ENCODE measurements at places on chromosomes 7 and 10.

GRCh38 chr10:118978316-118978997 lies 51.1 kb upstream of the NANOS1 start:
- no peak for DNase-seq

DNA sequence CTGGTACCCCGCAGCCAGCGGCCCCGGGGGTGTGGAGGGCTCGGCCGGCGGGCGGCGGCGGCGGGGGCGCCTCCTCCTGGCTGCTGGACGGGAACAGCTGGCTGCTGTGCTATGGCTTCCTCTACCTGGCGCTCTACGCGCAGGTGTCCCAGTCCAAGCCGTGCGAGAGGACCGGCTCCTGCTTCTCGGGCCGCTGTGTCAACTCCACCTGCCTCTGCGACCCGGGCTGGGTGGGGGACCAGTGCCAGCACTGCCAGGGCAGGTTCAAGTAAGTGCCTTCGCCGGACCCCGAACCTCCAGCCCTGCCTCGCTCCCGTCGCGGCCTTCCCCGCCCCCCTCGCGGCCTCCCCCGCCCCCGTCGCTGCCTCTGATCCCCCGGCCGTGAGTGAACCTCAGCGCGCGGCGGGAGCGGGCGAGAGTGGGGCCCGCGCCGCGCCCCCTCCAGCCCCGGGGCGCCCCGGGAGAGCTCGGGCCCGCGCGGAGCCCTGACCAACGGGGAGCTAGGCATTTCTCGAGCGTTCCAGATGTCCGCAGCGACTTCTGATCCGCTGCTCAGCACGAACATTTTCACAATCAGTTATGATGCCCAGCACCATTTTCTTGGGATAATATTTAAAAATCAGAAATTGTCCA lies 727 bp downstream of the ATRNL1 start:
- DNase-seq = no peak

- no peak for DNase-seq
These were observed 14.2 kb downstream of the ANK3 start for GRCh38 chr10:60375293-60376004.

GRCh38 chr7:47040795-47041347 lies 541.0 kb downstream of the TNS3 start:
- DNase-seq = no peak

DNA sequence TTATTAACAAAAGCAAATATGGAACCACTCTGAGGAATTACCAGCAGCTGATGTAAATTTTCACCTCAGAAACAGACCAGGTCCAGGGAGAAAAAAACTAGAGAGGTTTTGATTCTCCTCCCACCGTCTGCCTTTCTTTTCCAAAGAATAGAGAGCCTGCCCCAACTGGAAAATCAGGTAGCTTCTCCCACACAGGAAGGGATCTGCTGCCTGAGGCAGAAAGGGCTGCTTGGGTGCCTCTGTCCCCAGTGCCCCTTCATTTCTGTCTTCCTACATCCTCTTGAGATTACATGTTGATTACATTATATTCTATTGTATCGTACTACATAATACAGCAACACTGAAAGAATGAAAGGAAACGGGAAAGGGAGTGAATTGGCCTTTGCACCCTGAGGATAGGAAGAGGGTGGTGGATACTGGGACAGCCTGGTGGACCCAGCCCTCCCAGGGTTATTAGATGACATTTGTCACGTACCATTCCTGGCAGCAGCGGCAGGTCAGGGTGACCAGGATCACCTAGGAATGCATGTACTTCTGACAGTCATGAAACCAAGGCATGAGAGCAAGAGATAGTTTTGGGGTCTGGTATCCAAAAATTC lies 8.9 kb downstream of the ST8SIA6 start:
- no peak for DNase-seq
